ENCODE measurements at places on chromosomes 1 and 21.

- DNase-seq: no peak
These were observed 58.0 kb upstream of the RAB3GAP2 start for GRCh38 chr1:220330265-220330664.

- no peak for DNase-seq
These were observed 121.9 kb upstream of the JUN start for GRCh38 chr1:58905628-58906221.

DNA sequence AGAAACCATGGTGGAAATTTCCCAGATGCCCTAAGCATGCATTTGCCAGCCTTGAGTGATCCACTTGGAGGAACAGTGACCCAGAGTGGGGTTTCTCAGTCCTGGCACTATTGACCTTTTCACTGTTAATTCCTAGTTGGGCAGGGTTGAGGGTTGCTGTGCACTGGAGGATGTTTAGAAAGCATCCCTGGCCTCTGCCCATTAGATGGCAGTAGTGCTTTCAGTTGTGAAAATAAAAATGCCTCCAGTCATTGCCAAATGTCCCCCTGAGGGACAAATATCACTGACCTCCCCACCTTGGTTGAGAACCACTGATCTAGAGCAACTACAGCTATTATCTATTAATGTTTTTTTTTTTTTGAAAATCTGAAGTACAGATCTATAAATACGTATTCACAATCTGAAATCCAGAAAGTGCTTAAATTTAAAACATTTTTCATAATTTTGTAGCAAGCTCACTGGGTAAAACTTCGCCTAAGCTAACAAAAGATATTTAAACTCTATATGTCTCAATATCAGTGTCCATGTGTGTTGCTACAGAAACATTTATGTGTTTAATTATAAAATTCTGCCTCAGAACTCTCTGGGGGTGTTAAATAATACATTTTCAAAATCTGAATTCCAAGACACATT, 27.3 kb downstream of the F3 start:
- DNase-seq: no peak

- no peak for DNase-seq
These were observed 56.4 kb upstream of the ZYG11A start for GRCh38 chr1:52786148-52786547.

DNA sequence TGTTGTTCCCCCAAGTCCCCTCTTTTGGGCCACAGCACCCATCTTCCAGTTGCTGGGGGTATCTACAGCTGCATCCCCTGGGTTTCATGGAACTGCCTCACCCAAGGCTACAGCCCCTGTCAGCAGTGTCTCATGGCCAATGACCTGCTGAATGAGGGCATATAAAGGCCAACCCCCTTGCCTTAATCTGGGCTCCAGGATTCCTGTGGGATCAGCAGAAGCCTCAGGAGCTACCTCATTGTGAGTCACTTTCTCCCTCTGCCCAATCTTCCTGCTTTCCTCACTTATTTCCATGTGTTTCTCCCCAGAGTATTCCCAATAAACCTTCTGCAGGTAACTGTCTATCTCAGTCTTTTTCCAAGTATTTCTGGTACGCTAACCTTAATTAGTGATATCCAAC, 37.3 kb upstream of the SYT14 start:
- peak; percentile 1 for DNase-seq
